ENCODE measurements at places on chromosomes 1 and 21. TPM values are rescaled to one million over a fixed set of nuclear protein-coding genes. Genes with fewer than 3 reads are reported as not detected.

The HJV gene
- total RNA-seq: not detected

The PTGER3 gene
- total RNA-seq: 1.9 TPM

The KCNJ15 gene
- 62.7 TPM for total RNA-seq

The COL11A1 gene
- 0.56 TPM for total RNA-seq

The PHF13 gene
- 10.2 TPM for total RNA-seq

The TDRD5 gene
- 0.15 TPM for total RNA-seq

The KCNA3 gene
- 19.4 TPM for total RNA-seq

The SYT11 gene
- 9.6 TPM for total RNA-seq

The TARDBP gene
- total RNA-seq: 117 TPM

The PTAFR gene
- 52.8 TPM for total RNA-seq

The RNF207 gene
- 14.0 TPM for total RNA-seq

The SH2D5 gene
- not detected for total RNA-seq

The MOB3C gene
- total RNA-seq: 30.2 TPM

The OR2T10 gene
- total RNA-seq: not detected

The RGS16 gene
- 14.6 TPM for total RNA-seq

The TLCD4 gene
- total RNA-seq: 11.3 TPM

DNA sequence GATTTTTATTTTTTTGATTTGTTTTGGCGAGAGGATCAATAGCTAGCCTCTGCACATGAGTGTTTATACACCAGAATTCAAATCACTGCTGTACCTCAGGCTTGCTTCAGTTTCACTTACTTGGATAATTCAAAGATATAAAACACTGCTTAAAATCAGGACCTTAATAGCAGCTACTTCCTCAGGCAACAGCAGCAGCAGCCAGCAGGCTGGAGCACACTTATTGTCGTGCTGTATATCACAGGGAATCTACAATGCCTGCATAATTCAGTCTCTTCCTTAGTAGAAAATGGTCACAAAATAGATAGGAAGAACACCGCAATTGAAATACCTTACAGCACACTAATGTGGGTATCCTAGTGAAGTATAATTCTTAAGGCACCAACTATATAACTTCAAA lies 497.3 kb downstream of the NEGR1 start:
- no peak for DNase-seq

GRCh38 chr1:8477166-8477982 lies 159.5 kb downstream of the SLC45A1 start:
- no peak for DNase-seq

DNA sequence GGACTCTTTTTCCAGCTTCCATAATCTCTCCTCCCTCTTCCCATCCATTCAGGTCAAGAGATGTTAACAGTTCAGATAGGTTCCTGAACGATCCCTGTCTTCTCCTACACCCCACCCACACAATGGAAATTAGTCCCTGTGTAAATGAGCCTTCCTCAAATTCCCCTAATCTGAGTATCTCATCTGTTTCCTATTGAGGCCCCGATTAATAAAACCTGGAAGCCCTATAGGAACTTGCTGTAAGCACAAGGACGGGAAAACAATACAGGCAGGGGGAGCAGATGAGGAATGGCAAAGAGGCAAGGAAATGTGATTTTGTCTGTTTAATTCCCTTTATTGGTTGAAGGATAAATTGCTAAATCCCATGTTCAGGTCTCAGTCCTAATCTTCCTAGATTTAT lies 7.1 kb upstream of the GPX7 start:
- no peak for DNase-seq

- peak; percentile 77 for DNase-seq
These were observed 8.8 kb upstream of the THEMIS2 start for GRCh38 chr1:27863538-27863915.

- no peak for DNase-seq
These were observed 359.6 kb upstream of the PTBP2 start for GRCh38 chr1:96361961-96362360.

GRCh38 chr1:156709757-156710489 lies 4.5 kb upstream of the CRABP2 start:
- no peak for DNase-seq

DNA sequence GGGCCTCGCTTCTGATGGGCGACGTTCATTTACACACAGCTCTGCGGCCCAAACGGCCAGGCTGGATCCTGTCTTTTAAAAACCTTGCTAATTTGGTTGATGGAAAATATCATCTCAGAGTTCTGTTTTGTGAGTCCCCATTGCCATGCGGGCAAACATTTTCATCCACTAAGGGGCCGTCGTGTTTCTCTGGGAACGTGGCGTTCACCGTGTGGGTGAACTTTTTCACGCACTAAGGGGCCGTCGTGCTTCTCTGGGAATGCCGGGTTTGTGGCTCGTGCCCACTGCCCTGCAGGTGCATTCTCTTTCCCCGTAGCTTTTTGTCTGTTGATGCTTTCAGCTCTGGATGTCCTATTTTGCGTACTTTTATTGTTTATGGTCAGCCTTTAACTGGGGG lies 6.8 kb downstream of the COL18A1 start:
- no peak for DNase-seq

DNA sequence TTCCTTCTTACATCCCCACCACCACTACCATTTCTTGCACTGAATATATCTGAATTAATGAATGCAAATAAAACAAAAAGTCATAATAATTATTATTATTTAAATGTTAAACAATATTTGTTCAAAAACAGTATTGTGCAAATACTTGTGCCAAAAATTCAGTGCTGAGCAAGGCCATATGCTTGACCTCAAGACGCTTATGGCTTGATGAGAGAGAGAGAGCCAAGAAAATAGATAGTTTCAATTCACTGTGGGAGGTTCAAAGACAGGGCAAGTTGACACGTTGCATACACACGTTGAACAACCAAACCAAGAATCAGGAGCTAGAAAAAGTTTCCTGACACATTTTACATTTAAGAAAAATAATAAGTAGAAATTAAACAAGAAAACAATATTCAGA lies 1421.7 kb downstream of the KCNT2 start:
- DNase-seq: no peak

GRCh38 chr1:45018599-45019230 lies 6.7 kb downstream of the UROD start:
- DNase-seq: peak; percentile 74

DNA sequence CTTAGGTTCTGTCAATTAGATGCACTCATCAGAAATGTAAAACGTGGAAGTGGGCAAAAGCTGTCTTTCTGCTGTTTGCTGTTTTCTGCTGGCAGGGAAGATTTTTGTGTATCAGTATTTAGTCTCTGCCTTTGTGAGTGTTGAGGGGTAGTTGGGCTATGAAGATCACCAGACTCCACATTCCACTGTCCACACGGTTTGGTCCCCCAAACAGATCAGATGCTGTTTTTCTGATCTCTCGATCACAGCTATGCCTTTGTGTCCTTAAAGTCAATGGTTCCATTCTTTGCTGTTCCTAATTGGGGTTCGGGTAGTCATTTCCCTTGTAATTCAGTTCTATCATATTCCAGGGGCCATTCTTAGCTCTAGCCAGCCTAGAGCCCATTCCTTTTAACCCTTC lies 27.0 kb upstream of the NPL start:
- DNase-seq: no peak

DNA sequence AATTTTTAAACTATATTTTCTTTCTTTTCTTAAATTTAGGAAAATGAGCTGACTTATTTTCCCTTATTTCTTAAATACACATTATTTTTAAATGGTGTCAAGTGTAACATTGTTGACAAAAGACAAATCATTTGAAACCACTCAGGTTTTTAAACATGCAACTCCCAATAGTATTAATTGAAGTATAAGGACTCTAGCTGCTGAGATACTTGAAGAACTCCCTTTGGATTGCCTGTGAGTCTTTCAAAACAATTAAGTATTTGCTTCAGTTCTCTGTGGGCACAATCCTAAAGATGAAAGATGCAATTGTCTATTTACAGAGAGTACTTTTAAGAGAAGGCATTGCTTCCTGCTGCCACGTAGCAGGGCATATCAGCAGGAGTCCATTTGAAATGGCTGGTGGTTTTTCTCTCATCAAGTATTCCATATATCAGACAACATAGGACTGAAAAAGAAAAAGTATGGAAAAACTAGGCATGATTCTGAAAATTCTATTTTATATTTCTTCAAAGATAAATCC lies 373.4 kb downstream of the NEGR1 start:
- DNase-seq: no peak

- DNase-seq: no peak
These were observed 26.3 kb downstream of the RAB7B start for GRCh38 chr1:205976708-205977401.

- no peak for DNase-seq
These were observed 1.4 kb upstream of the FDPS start for GRCh38 chr1:155307247-155307740.

GRCh38 chr21:36422279-36423098 lies 37.3 kb downstream of the CHAF1B start:
- DNase-seq: peak; percentile 63

GRCh38 chr1:193260896-193261295 lies 74.5 kb upstream of the B3GALT2 start:
- no peak for DNase-seq

DNA sequence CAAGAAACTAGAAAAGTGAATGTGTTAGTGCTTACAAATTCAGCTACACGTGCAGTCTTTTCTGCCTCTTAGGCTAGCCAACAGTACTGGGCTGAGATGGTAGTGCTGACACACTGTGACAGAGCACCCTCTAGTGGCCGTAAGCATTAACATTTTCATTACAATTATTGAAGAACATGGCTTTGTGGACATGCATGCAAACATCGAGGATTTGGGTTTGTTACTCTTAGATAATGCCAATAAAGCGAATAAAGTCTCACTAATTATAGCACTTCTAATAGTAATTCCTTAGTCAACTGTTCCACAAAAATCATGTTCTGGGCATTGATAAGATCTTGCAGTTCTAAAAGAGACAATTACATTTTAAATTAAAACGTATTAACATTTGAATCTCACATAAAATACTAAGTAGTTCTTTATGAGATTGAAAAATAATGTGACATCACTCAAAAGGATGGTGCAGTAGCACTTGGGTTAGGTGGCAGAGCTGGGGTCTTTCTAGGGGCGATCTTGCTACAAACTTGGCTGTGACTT lies 47.1 kb downstream of the MYSM1 start:
- no peak for DNase-seq

GRCh38 chr1:200103966-200104583 lies 76.6 kb downstream of the NR5A2 start:
- no peak for DNase-seq

DNA sequence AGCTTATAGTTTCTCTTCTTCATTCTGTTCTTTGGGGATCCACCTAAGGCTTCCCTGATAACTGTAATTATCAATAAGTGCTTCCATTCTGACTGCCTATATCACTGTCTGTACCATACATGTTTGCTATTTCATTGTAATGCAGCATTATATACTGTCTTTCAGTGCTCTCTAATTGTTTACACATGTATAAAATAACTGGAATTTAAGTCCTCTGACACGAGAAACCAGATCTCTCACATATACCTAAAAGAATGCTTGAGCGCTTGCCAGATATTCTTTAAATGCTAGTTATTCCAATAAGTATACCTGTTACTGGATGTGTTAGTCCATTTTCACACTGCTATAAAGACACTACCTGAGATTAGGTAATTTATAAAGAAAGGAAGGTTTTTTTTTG lies 34.7 kb downstream of the CELF3 start:
- DNase-seq: no peak

GRCh38 chr1:73910466-73910865 lies 287.5 kb downstream of the LRRIQ3 start:
- DNase-seq: no peak

DNA sequence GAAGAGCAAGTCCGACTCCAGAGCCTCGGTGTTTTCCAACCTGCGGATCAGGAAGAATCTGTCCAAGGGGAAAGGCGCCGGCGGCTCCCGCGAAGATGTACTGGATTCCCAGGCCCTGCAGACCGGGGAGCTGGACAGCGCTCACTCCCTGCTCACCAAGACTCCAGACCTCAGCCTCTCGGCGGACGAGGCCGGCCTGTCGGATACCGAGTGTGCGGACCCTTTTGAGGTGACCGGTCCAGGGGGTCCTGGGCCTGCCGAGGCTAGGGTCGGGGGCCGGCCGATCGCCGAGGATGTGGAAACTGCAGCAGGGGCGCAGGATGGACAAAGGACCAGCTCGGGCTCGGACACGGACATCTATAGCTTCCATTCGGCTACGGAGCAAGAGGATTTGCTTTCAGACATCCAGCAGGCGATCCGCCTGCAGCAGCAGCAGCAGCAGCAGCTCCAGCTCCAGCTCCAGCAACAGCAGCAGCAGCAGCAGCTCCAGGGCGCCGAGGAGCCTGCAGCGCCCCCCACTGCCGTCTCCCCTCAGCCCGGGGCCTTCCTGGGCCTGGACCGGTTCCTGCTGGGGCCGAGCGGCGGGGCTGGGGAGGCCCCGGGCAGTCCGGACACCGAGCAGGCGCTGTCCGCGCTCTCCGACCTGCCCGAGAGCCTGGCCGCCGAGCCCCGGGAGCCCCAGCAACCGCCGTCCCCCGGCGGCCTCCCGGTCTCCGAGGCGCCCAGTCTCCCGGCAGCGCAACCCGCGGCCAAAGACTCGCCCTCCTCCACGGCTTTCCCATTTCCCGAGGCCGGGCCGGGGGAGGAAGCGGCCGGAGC lies 827 bp downstream of the FMN2 start:
- no peak for DNase-seq

- no peak for DNase-seq
These were observed 78.6 kb upstream of the SLC44A3 start for GRCh38 chr1:94741510-94741909.

- no peak for DNase-seq
These were observed 62.8 kb downstream of the NGF start for GRCh38 chr1:115275216-115275615.

GRCh38 chr1:207702317-207702716 lies 49.5 kb upstream of the CD46 start:
- DNase-seq: no peak

DNA sequence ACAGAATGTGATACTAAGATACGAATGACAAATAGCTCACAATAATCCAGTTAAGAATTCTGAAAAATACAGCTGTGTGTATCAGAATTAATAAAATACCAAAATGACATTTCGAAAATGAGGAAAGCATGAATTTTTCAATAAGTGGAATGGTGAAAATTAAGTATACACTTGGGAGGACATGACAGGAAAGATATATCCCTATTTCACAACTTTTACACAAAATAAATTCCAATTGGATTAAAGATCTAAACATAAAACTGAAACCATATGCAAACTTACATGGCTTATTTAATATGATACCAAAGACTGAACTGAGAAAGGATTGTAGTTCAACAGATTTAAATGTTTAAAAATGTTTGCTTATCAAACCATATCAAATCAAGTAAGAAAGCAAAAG lies 510.4 kb upstream of the ADAMTS5 start:
- DNase-seq: no peak

- no peak for DNase-seq
These were observed 291.1 kb downstream of the PCP4 start for GRCh38 chr21:40158366-40158765.

GRCh38 chr1:119266858-119267257 lies 101.7 kb upstream of the HAO2 start:
- no peak for DNase-seq

GRCh38 chr1:226677027-226678020 lies 61.8 kb downstream of the ITPKB start:
- DNase-seq: no peak
